CD4-positive, alpha-beta T cell treated with Interleukin-1 beta for 1 hour (primary cell): ENCODE measurements at places on chromosomes 2 and 18.
A peak's percentile ranks its signal among the peaks of the same experiment; 100 is the strongest.

DNA sequence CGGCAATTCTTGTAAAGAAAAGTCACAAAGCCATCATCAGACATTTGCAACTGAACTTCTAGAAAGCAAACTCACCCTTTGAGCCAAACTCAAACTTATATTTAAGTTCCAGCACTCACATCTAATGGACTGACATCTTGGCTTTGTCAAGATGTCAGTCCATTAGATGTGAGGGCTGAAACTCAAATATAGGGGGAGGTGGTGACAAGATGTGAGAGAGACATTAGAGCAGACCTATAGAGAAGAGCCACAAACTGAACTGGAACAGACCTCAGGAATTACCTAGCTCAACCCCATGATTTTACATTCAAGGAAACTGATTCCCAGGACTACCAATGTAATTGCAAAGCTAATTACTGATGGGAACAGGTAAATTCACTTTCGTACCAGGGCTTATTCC, 543.8 kb downstream of the TNS1 start:
- DNase-seq = no peak

- no peak for DNase-seq
These were observed 18.0 kb upstream of the DPP4 start for GRCh38 chr2:162092008-162092390.

- no peak for DNase-seq
These were observed 185.4 kb downstream of the FBXO15 start for GRCh38 chr18:73962256-73962655.

DNA sequence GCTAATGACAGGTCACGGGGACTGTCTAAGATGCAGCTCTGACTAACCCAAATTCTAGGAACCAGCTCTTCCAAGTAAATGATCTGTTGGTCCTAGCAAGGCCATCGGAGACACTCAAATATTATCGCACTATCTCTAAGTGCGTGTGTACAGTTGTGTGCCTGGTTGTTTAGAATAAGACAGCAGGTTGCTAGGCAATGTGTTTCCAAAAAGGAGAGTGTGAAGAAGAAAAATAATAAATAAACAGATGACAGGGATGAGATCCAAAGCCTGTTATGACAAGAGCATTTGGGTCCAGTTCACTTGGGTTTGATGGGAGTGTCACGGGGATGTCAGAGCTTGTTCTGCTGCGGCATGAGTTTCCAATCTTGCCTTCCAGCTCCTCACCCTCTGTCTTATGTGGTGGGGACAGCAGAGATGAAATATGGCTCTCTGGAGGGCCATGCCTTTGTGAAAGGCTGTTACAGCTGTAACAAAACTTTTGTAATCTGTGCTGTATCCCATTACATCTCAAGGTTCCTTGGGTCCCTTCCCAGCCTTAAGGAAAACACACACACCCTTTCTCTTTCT, 127.5 kb upstream of the TNP1 start:
- no peak for DNase-seq

- no peak for DNase-seq
These were observed 78.5 kb downstream of the XDH start for GRCh38 chr2:31335921-31336585.

DNA sequence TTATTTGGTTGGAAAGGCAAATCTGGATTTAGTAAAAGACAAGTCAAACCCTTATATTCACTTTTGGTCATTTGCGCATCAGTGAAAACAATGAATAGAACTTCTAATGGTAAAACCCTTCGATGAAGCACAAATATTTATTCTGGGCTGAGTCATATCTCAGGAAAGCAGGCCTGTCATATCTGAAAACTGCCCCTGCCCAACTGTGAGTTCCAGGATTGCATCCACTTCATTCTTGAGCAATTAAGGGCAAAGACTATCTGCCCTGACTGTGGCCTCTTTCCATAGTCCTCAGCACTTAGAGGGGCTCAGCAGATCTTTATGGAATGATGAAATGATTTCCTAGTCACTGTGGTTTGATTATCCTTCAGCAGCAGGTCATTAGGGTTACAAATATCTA, 795.2 kb upstream of the ID2 start:
- DNase-seq = no peak

- DNase-seq = no peak
These were observed 83.0 kb downstream of the NEB start for GRCh38 chr2:151651274-151651673.

DNA sequence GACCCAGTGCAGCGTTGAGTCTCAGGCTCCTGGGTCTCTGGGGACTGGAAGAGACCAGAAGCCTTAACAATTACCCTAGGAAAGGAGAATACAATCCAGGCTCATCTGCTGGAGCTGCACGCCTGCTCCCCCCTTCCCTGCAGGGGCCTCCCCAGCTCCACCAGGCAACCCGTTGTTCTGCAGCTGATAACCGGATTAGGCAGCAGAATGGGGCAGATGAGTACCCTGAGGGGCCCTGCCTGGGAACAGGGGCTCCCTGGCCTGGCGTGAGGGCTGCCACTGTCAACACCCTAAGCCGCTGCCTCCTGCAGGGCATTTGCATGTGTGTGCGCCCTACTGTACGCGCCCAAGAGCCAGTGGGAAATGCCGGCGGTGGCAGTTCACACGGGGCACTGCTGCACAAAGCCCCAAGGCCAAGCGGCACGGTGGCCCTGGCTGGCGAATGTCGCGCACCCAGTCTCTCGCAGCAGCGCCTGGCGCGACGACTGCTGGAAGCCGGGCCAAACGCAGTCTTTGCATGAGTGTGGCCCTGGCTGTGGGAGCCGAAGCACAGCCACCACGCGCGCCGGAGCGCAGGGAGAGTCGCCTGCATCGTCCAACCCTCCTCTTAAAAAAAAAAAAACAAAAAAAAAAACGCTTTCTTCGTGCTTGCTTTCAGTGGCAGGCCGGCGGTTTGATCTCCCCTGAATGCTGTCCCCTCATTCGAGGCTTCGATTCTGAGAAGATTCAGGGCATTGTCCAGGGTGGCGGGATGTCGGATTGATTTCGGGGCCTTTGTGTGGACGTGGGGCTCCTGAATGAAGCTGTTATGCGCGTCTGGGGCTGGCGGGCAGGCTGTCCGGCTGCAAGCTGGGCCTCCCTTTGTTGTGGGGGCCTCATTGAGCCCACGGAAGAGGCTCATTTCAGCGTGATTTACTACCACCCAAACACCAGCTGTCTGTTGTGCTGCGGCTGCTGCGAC, 63.8 kb downstream of the SETBP1 start:
- DNase-seq = no peak

- DNase-seq = no peak
These were observed 8.8 kb upstream of the TTLL4 start for GRCh38 chr2:218701806-218702205.

DNA sequence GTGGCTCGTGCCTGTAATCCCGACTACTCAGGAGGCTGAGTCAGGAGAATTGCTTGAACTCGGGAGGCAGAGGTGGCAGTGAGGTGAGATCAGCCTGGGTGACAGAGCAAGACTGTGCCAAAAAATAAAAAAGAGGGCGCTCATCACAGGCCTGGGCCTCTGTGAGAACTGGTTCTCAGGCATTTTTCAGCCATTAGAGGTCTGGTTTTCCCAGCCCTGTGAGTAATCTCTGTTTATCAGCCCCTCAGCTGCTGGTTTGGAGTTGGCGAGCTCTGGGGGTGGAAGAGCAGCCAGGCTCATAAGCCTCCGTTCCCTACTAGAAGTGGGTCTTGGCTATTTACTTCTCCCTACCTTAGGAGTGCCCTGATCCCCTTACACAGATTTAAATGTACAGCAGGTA, 53.1 kb downstream of the CHRNA1 start:
- no peak for DNase-seq

GRCh38 chr2:608297-608696, 68.9 kb downstream of the TMEM18 start:
- no peak for DNase-seq

GRCh38 chr18:70600225-70600925, 311.5 kb downstream of the SOCS6 start:
- DNase-seq = no peak

GRCh38 chr2:239498981-239499634, 98.3 kb upstream of the HDAC4 start:
- DNase-seq = no peak

DNA sequence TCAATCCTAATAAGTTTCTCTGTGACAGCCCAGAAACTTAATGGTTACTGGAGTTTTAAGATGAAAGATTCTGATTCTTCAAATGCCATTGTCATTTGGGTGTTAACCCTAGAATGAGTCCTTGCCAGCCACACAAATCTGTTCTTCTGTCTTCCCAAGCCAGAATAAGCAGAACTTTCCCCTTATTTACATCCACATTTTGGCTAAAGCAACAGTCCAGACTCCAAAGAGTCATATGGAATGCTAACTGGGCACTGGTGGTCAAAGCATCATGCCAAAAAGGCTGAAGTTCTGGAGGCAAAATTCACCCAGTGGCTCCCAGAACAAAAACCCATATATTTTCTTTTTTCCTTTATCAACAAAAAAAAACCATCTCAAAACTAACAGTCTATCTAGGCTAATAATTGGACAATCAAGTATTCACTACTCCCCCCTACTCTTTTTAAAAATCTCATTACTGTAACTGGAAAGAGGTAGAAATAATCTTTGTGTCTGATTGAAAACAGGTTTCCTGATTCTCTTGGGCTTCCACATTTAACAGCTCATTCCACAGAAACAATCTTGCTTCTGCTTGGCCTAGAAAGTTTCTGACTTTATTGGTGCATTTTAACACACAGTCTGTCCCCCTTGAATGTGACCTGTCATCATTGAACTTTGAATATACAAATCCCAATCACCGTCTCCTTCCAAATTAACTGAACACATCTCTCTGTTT, 89.6 kb upstream of the SETBP1 start:
- DNase-seq = no peak

DNA sequence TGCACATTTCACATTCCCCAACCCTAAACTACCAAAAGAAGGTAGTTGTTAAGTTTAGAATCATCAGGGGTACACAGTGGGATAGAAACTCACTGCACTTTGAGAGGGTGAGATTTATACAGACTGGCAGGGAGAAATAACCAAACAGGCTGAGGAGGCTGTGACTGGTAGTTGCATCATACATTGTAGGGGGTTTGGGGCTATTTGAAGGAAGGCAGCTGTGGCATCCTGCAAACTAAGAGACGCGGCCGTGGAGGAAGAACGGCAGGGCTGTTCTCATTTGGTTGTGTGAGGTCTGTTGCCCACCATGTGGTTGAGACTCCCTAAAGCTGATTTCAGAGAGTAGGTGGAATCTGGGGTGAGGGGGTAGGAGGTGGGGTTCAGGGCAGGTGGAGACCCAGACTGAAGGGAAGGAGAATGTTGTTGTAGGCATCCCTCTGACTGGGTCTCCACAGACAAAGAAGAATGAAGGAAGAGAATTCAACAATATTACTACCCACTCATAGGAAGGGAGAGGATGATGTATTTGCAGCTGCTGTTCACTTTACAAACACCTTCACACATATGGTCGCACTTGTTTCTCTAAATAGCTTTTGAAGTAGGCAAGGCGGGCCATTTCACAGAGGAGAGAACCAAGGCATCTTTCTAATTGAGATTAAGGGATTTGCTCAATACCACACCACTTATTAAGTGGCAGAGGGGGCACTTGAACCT, 170.9 kb upstream of the SIX2 start:
- DNase-seq = no peak

GRCh38 chr2:218995972-218996711, 2.9 kb upstream of the CRYBA2 start:
- DNase-seq = peak; percentile 72

DNA sequence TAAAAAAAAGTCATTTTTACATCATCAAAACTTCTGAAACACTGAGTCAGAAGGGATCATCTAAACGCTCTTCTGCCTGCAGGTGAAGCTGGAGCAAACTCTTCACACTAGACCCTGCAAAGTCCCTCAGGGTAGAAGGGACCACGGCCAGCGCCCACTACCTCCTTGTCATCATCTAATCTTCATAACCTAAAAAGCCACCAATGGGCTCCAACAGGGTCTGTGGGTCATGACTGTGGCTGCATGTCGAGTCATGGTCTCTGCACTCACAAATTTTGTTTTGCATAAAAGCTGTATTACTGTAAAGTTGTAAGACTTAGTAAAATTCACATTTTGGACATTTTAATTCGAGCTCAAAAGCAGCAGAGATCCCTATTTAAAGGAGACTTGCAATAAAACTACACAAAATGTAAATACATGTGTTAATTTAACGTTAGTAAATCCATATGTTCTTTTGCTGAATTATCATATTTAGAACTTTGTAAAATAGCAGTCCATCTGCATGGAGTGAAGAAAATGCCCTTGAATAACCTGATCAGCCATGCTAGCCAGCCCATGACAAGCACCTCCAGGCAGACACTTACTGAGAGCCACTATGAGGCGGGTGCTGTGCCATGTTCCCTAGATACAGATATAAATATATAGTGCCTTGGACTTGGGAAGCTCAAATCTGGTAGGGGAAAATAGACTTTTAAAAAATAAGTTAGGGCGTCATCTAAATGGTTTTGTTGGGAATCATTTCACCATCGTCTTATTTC, 437.2 kb upstream of the LYPD1 start:
- DNase-seq = no peak

DNA sequence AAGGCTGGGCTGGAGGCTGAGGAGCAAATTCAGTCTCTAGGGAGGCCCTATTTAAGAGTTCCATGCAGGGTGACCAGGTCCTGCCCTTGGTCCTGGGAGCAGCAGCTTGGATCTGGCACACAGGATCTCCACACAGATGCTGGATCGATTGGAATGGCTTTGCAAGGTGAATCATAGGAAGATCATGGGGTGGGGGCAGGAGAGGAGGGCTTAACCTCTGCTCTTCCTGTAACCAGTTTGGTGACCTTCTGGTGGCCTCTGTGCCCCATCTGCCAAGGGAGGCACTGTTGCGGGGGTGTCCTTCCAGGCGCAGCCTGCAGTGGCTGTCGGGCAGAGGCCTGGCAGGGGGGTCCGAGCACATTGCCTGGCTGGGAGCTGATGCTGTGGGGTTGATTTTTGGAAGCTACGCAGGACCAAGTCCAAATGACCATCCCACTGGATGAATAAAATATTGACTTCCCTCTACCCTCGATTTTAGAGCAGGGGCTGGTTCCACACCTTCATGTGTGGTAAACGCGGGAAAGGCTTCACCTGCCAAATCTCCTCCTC, 79.7 kb downstream of the EDAR start:
- no peak for DNase-seq

DNA sequence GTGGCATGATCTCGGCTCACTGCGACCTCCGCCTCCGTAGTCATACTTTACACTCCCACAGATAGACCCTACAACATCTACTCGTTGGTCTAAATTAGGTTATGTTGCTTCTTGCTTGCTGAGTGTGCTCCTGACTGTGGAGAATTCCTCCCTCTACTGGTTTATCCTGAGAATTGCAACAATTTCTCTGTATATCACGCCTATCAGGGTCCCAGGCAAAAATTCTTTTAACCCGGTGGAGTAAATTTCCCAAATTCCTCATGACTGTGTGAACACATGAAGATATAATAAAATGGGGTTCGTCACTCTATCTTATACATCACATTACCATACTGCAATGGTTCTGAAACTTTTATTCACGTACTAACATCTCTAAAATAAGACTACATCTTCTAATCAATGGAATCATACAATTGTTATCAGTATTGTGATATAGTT, 156.7 kb downstream of the EVA1A start:
- peak; percentile 40 for DNase-seq

- DNase-seq = no peak
These were observed 186.5 kb upstream of the TPO start for GRCh38 chr2:1226766-1227165.
